ENCODE measurements at places on chromosomes 12 and 14. TPM values are rescaled to one million over a fixed set of nuclear protein-coding genes. Genes with fewer than 3 reads are reported as not detected.

The CD163L1 gene
- polyA plus RNA-seq: not detected

The HOXC5 gene
- polyA plus RNA-seq: not detected

The KRT7 gene
- not detected for polyA plus RNA-seq

The EXOC3L4 gene
- polyA plus RNA-seq: not detected

The BICDL1 gene
- 3.0 TPM for polyA plus RNA-seq

The TBC1D30 gene
- not detected for polyA plus RNA-seq

The EPYC gene
- polyA plus RNA-seq: not detected

The HVCN1 gene
- polyA plus RNA-seq: 16.4 TPM

The KSR2 gene
- polyA plus RNA-seq: 0.03 TPM

The AKAP5 gene
- 0.11 TPM for polyA plus RNA-seq

The TPH2 gene
- polyA plus RNA-seq: not detected

The HOXC4 gene
- not detected for polyA plus RNA-seq

The ASCL1 gene
- not detected for polyA plus RNA-seq

The BRF1 gene
- 3.0 TPM for polyA plus RNA-seq

The KLRB1 gene
- 133 TPM for polyA plus RNA-seq

The CLEC9A gene
- not detected for polyA plus RNA-seq

The TBX5 gene
- polyA plus RNA-seq: not detected

The DAZAP2 gene
- polyA plus RNA-seq: 1,322 TPM

The TSPAN9 gene
- polyA plus RNA-seq: not detected

The SSPN gene
- not detected for polyA plus RNA-seq

The NOVA1 gene
- polyA plus RNA-seq: not detected

The ADGRD1 gene
- not detected for polyA plus RNA-seq

The PRB2 gene
- not detected for polyA plus RNA-seq

The ERP27 gene
- polyA plus RNA-seq: 4.5 TPM

The SLC4A8 gene
- polyA plus RNA-seq: 0.77 TPM

The ERGIC2 gene
- polyA plus RNA-seq: 94.9 TPM
